CD4-positive, alpha-beta memory T cell (primary cell): ENCODE measurements at places on chromosomes 6 and 20.

DNA sequence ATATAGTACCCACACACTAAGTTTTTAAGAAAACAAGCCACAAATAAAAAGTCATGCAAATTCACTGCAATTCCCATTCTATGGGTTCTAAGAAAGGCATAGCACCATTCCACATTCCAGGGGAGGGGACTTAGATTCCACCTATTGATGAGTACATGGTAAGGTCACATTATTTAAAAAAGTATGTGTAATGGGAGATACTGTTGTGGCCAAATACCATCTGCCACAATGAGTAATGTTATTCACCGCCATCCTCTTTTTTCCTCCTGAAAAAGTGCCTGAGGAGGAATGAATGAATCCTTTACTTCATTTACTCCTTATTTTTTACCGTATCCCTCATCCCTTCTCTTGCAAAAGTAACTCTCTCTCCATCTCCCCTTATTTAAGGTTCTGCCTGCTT lies 27.0 kb upstream of the ADGRF1 start:
- H3K27ac ChIP-seq: no peak overlapping the region
- no peaks in the 10 kb centered on the region for H3K27me3 ChIP-seq
- H3K4me3 ChIP-seq: no peak overlapping the region

GRCh38 chr6:25218346-25218745 lies 60.8 kb upstream of the CARMIL1 start:
- DNase-seq: no peak
- H3K4me3 ChIP-seq: no peak overlapping the region
- H3K27me3 ChIP-seq: no peaks in the 10 kb centered on the region
- H3K36me3 ChIP-seq: no peaks in the 10 kb centered on the region
- H3K27ac ChIP-seq: no peak overlapping the region

- no peaks in the 10 kb centered on the region for H3K4me1 ChIP-seq
- H3K27ac ChIP-seq: no peak overlapping the region
- H3K4me3 ChIP-seq: no peak overlapping the region
Observed at GRCh38 chr6:49805246-49805645, 18.2 kb upstream of the PGK2 start.

DNA sequence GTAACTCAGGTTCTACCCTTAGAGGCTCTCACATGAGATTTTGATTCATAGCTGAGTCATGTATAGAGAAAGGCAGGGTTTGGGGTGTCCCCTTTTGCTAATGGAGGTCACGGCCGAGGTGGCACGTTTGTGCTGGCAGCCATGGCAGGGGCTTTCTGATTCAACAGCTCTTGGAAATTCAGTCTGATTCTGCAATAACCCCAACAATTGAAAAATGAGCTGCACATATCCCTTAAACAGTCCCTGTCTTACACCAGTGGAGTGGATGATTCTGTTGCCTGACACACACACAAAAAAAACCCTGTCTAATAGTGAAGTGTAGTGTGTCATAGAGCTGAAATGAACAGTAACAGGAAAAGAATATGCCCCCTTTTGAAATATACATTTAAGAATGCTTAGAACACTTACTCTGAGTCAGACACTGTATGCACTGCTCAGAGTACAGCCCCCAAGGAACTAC lies 40.4 kb upstream of the ARG1 start:
- no peaks in the 10 kb centered on the region for H3K27me3 ChIP-seq
- no peak overlapping the region for H3K27ac ChIP-seq

- H3K36me3 ChIP-seq: no peaks in the 10 kb centered on the region
- no peaks in the 10 kb centered on the region for H3K27me3 ChIP-seq
- no peak overlapping the region for H3K27ac ChIP-seq
- H3K4me3 ChIP-seq: no peak overlapping the region
Observed at GRCh38 chr6:133590814-133591213, 298.1 kb upstream of the TCF21 start.

DNA sequence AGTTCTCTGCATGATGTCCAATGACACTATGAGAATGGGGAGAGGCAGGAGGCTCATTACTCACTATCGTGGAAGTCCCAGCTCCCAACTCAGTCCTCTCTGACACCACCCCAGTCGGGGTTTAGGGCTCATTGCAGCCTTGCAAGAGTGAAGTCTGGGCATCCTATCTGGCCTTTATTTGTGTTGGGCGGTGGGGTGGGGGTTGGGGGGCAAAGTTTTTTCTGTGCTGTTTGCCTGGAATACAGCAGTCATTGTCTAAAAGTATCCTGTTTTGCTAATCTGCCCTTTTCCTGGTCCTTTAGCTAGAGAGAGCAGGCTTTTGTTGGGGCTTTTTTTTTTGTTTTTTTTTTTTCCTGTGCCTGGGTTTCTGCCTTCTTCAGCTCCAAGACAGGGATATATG lies 174.2 kb downstream of the MYLK4 start:
- no peak overlapping the region for H3K4me3 ChIP-seq
- no peaks in the 10 kb centered on the region for H3K27me3 ChIP-seq
- no peaks in the 10 kb centered on the region for H3K4me1 ChIP-seq
- H3K27ac ChIP-seq: no peak overlapping the region
- no peaks in the 10 kb centered on the region for H3K36me3 ChIP-seq
- DNase-seq: no peak

GRCh38 chr20:62778058-62778457 lies 18.2 kb upstream of the MRGBP start:
- H3K27ac ChIP-seq: no peak overlapping the region
- H3K36me3 ChIP-seq: no peaks in the 10 kb centered on the region
- no peak for DNase-seq
- H3K4me3 ChIP-seq: no peak overlapping the region

DNA sequence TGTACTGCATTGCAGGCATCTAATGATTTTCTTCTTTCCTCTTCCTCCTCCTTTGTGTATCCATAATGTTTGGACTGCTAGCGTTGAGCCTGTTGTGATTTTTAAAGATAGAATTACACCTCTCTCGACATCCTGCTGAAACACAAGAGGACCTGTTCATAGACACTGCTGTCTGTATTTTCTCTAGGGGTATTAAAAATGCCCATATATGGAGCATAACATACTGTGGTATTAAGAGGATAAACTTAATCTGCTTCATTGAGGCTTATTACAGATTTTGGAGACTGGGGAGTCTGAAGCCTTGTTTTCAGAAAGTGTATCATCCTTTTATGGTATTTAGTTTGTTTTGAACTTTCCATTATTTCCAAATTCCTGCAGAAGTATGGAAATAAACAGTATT lies 414.3 kb downstream of the CDKAL1 start:
- DNase-seq: no peak
- no peaks in the 10 kb centered on the region for H3K4me1 ChIP-seq
- H3K27me3 ChIP-seq: no peaks in the 10 kb centered on the region
- H3K4me3 ChIP-seq: no peak overlapping the region

GRCh38 chr6:40194447-40195170 lies 260.3 kb upstream of the MOCS1 start:
- H3K27me3 ChIP-seq: no peaks in the 10 kb centered on the region
- H3K36me3 ChIP-seq: no peaks in the 10 kb centered on the region
- H3K27ac ChIP-seq: no peak overlapping the region
- DNase-seq: no peak
- no peak overlapping the region for H3K4me3 ChIP-seq

GRCh38 chr6:121848523-121849255 lies 413.2 kb downstream of the GJA1 start:
- no peaks in the 10 kb centered on the region for H3K27me3 ChIP-seq
- H3K4me3 ChIP-seq: no peak overlapping the region
- H3K27ac ChIP-seq: no peak overlapping the region
- no peaks in the 10 kb centered on the region for H3K4me1 ChIP-seq
- DNase-seq: no peak

GRCh38 chr6:126797981-126798380 lies 320.5 kb upstream of the RSPO3 start:
- H3K27ac ChIP-seq: no peak overlapping the region
- no peaks in the 10 kb centered on the region for H3K36me3 ChIP-seq
- no peaks in the 10 kb centered on the region for H3K27me3 ChIP-seq
- H3K4me1 ChIP-seq: no peaks in the 10 kb centered on the region
- DNase-seq: no peak

DNA sequence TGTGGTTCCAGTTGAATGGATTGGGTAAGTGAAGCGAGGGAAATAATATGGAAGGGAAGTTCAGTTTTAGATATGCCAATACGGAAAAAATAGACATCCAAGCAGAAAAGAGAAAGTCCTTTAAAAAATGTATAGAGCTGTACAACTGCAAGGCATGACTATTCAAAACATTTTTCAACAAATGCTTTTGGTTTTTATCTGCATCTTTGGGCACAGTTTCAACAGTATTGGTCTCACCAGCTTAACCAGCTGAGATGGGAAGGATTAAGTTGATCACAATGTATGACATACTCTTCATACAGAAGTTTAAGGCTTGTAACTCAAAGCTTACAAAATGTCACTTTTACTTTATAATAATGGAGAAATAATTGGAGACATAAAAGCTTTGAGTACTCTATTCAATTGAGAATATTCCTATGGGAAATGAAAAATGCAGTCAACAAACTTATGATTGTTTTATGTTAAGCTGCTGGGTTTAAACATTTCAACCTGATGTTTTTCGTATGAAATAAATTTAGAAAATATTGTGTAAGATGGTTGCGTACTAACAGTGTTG lies 16.3 kb upstream of the UTRN start:
- no peak overlapping the region for H3K27ac ChIP-seq
- H3K36me3 ChIP-seq: no peaks in the 10 kb centered on the region
- H3K27me3 ChIP-seq: no peaks in the 10 kb centered on the region
- H3K4me3 ChIP-seq: no peak overlapping the region
- no peak for DNase-seq

DNA sequence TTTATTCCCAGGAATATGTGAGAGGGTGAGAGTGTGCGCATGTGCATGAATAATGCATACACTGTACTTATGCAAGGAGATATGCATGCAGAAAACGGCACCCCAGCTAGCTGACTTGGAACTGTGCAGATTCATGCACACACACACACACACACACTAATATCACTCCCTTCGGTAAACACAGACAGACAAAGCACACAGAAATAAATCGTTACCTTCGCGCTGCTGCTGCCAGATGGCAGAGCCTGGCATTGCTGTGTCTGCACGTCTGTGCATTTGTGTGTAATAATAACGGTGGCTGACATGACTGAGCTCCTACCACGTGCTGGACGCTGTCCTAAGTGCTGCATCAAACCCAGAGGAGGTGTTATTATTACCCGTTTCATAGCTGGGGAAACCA lies 36.8 kb downstream of the PREX1 start:
- no peaks in the 10 kb centered on the region for H3K36me3 ChIP-seq
- peaks cover 82% of the 10 kb centered on the region for H3K4me1 ChIP-seq
- H3K27ac ChIP-seq: no peak overlapping the region
- DNase-seq: no peak
- no peaks in the 10 kb centered on the region for H3K27me3 ChIP-seq
- H3K4me3 ChIP-seq: no peak overlapping the region
